ENCODE measurements at places on chromosomes 2 and 18. TPM values are rescaled to one million over a fixed set of nuclear protein-coding genes. Genes with fewer than 3 reads are reported as not detected.

- H3K27me3 ChIP-seq = no peaks in the 10 kb centered on the region
- no peak overlapping the region for H3K27ac ChIP-seq
- no peaks in the 10 kb centered on the region for H3K4me1 ChIP-seq
- H3K4me3 ChIP-seq = no peak overlapping the region
These were observed 76.2 kb downstream of the MOGAT1 start for GRCh38 chr2:222747526-222748160.

GRCh38 chr2:96665083-96665569, 22.6 kb downstream of the FER1L5 start:
- peak; percentile 64 for DNase-seq
- no peak overlapping the region for H3K4me3 ChIP-seq
- peaks cover 18% of the 10 kb centered on the region for H3K4me1 ChIP-seq

DNA sequence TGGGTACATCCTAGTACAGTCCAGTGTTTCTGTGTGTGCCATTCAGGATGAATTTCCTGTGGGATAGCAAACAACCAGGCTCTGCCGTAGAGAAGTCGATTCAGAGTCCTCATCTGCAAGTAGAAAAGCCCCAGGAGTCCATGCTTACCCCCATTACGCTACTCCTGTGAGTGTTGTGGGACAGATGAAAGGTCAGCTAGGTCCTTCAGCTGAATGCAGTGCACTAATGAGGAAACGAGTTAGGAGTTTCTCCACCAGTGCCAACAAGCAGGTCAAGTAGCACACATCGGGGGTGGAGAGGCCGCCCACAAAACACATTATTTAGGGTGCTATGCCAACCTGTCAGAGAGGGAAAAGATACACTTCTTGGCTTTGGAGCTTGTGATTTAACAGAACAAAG, 2.5 kb upstream of the GPR39 start:
- peaks cover 28% of the 10 kb centered on the region for H3K4me1 ChIP-seq
- no peak overlapping the region for H3K4me3 ChIP-seq
- no peaks in the 10 kb centered on the region for H3K27me3 ChIP-seq
- no peak for DNase-seq
- no peak overlapping the region for H3K27ac ChIP-seq
- H3K36me3 ChIP-seq = no peaks in the 10 kb centered on the region

- H3K36me3 ChIP-seq = no peaks in the 10 kb centered on the region
- no peaks in the 10 kb centered on the region for H3K4me1 ChIP-seq
- H3K27me3 ChIP-seq = no peaks in the 10 kb centered on the region
- no peak overlapping the region for H3K4me3 ChIP-seq
- DNase-seq = no peak
- no peak overlapping the region for H3K27ac ChIP-seq
These were observed 98.7 kb upstream of the MGAT5 start for GRCh38 chr2:134155134-134155533.

- no peaks in the 10 kb centered on the region for H3K27me3 ChIP-seq
- no peak for DNase-seq
- no peak overlapping the region for H3K27ac ChIP-seq
- no peak overlapping the region for H3K4me3 ChIP-seq
- peaks cover 33% of the 10 kb centered on the region for H3K4me1 ChIP-seq
- H3K36me3 ChIP-seq = peaks cover 32% of the 10 kb centered on the region
These were observed 31.4 kb downstream of the ANO7 start for GRCh38 chr2:241219856-241220356.

DNA sequence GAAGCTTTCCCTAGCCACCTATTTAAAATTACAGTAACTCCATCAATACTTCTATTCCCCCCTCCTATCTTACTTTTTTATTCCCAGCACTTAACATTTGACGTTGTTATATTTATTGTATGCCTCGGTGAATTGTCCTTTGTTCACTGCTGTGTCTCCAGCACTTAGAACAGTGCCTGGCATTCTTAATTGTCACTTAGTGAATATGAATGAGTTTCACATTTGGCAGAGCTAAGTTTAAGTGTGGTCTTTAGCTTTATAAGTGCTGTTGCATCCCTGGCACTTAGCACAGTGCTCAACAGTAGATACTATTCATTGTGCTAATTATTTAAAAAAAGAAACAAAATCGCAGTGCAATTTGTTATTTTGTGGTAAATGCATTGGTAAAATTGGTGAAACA, 1.7 kb downstream of the RMP24 start:
- DNase-seq = no peak
- peaks cover 13% of the 10 kb centered on the region for H3K4me1 ChIP-seq
- no peak overlapping the region for H3K27ac ChIP-seq
- no peaks in the 10 kb centered on the region for H3K27me3 ChIP-seq
- no peak overlapping the region for H3K4me3 ChIP-seq
- H3K36me3 ChIP-seq = peaks cover 60% of the 10 kb centered on the region

The INO80C gene
- total RNA-seq = 5.7 TPM

The MAL gene
- not detected for total RNA-seq

Measured in SJSA1 (cell line).